ENCODE measurements at places on chromosomes 2 and 18.

DNA sequence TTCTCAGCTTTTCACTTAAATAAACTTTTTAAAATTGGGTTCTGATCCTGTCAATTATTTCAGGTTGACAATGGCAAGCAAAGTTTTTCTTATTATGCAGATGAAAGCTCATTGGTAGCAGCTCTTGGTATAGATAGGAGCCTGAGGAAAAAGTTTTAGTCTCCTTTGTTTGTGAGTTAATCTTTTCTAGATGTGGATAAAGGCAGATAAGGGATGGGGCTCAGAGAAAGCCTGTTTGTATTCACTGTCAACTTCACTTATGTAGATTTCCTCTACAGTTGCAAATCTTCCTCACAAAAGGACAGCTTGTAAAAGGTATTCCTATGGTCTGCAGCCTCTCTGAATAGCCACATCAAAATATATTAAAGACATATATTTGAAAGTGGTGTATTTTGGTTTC is 224.5 kb upstream of the SPOPL start:
- no peak for DNase-seq

DNA sequence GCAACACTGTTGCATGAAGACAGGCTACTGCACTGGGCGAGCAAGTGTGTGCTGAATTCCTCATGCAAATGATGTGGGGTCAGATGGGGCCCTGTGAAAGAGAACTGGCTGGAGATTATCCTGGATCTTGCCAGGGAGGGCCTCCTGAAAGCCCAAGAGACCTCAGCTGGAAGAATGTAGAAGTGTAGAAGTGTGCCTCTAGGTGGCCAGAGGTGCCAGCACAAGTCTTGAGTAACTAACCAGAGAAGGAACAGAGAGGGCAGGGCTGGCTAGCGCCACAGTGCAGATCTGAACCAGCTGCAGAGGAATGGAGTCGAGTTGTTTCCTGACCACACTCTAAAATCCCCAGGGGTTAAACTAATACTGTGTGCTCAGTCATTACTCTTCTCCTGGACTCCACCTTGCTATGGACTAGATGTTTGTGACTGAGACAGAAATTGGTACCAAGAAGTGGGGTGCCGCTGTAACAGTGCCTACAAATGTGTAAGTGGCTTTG is 399.3 kb downstream of the LRATD1 start:
- DNase-seq, result no peak

- DNase-seq, result no peak
Observed at GRCh38 chr2:85958731-85959130, 69.9 kb upstream of the ST3GAL5 start.

DNA sequence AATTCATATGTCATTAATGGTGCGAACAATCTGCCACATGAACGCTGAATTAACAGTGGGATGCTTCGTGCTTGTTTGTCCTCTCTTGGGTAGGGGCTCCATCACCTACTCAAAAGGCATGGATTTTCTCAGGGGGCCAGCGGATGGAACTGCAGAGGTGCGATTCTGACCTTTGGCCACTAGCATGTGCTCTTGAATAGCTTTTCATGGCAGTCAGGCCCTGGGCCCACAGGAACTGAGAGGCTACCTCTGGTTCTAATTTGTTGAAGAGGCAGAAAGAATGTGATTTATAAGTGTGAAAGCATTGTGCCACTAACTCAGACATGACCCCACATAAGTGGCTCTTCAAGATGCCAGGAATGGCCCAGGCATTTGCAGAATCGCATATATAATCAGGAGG is 283.2 kb downstream of the INSIG2 start:
- DNase-seq, result no peak

GRCh38 chr2:84946204-84947009 is 24.6 kb upstream of the KCMF1 start:
- peak; percentile 87 for DNase-seq

DNA sequence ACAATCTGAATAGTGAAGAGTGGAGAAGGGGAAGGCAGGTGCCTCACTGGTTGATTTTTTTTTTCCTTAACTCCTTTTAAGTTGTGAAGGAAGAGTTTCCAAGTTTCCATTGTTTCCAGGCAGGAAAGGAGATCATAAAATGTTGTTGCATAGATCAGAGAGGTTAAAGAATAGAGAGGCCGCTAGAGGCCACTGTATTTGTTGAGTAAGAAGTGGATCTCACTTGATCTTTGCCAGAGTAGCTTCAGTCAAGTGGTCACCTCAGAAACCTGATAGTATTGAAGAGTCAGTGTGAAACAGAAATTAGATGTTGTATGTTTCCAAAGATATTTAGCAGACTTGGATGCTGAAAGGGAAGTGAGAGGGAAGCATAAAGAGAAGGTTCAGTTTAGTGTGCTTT is 17.6 kb downstream of the CTNNA2 start:
- DNase-seq, result no peak

DNA sequence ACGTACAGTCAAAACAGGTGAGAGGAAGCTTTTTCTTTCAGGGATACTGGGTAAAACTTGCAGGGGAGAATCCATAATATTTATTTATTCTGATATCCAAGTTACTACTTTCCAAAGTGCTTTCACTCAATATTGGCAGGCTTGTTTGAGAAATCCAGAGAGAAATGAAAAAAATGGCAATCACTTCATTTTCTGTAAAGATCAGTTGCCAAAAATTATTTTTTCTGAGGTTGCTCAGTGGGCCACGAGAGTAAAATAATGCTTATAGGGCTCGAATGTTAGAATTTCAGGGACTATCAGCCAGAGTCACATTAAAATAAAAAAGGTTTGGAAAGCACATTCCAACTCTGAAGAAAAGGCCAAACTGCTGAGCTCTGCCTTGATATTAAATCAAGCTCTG is 324.6 kb upstream of the RND3 start:
- no peak for DNase-seq

DNA sequence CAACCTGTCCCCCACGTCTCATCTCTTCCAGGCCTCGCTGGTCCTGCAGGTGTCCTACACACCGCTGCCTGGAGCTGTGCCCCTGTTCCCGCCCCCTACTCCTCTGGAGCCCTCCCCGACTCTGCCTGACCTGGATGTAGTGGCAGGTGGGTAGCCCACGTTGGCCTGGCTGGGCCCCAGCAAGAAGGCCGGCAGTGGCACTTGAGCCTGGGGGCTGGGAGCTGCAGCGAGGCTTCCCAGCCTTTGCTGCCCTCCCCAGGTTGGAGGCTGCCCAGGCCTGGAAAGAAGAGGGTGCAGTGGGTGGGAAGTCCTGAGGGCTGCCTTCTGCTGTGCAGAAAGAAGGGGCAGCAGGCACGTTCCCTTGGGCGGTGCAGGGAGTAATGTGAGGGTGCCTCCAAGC is 58.4 kb downstream of the DYSF start:
- no peak for DNase-seq

DNA sequence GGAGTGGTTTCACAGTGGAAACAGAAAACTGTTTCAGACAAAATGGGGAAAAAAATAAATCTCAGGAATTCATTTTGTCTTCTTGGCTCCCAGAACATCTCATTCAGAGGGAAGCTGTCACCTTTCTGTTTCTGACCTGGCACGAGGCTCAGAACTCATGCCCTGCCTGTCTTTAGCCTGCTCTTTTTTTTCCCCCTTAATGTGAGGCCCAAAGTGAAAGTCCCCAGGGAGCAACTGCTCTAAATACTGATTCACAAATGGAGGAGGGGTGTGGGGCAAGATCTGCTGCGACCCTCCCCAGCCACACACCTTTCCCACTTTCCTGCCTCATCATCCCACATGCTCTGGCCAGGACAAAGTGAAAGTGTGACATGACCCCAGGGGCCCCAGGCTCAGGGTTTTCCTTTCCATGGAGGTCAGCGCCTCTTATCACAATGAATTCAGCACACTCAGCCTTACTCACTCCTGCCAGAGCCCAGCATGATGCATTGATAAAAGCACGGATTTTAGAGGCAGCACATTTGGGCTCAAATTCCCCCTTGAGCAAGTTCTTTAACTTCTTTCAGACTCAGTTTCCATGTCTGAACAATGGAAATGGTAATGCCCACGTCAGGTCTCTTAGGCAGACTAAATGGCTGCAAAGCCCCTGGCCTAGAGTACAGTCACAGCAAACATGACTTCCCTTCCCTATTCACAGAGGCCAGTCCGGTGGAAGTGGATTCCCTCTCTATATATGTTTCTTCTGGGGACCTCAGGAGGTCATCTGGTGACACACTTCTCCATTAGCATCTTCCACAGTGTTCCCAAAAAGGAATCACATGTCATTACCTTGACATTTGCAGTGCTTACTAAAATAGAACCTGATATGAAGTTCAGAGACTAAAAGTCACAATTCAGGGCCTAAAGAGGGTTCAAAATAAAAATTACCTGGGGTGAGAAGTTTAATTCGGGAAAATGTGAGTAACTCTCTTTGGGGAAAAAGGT is 55.3 kb upstream of the TMEM163 start:
- no peak for DNase-seq

- no peak for DNase-seq
Observed at GRCh38 chr18:809985-810642, 1.9 kb downstream of the YES1 start.

DNA sequence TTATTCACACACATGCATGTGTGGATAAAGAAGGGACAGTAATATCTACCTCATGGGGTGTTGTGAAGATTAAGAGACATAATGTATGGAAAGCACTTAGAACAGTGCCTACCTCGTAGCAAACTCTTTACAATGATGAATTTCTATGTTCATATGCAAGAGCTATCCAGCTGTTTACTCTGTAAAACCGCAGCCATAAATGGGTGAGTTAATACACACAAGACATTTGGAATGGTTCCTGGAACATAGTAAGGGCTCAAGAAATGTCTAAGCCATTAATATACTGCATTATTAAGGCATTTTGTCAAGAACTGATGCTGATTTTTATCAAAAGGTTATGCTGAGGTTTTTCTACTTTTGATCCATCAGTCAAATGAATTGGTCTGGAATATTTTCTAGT is 1076.2 kb downstream of the TSN start:
- DNase-seq, result no peak

Data from activated CD4-positive, alpha-beta T cell treated with anti-CD3 and anti-CD28 coated beads, Interleukin-2, amount 50 U/mL, for 48 hours (primary cell).